ENCODE measurements at places on chromosomes 1 and 21.

DNA sequence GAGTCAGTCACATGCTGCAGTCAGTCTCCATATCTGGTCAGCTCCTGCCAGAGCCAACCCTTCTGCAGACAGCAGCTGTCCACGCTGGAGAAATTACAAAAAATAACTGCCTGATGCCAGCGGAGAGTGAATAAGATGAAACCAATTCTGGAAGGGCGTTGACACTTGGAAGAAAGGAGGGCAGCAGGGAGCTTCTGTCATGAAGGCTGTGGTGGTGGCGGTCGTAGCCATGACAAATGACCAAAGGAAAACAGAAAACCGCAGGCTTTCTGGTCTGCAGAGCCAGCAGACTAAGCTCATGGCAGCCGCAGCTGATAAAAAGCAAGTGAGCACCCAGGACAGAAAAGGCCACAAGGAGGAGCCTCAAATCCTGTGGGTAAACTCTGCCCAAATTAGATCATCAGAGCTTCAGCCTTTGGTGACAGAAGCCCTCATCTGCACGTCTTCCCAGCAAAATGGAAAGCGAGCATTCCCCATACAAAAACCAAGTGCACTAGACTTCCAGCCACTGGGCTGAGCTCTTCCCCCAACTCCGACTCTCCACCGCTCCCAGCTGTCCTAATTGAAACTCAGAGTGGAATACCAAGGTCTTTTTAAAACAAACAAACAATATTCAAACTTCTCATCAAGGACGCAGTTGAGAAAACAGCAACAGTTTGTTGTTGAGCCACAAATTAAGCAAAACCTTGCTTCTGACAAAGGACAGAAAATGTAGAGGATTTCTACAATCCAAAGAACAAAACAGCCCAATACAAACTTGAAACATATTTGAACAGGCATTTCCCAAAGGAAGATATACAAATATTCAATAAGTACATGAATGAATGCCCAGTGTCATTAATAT is 28.7 kb downstream of the RSPH1 start:
- peak; percentile 25 for DNase-seq

DNA sequence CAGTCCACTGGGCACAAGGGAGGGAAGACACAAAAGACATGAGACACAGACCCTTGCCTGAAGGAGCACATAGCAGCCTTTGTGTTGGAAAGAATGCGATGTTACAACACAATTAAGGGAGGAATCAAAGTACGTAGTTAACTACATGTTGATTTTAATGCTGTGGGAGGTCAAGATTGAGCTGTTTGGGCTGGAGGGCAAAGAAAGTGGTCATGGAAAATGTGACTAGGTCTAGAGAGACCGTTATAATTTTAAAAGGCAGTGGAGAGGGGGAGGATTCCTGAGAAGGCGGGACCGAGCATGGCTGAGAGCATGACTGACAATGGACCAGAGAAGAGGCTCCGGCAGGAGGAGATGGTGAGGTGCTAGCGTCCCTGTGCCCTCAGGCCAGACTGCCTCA is 111.8 kb upstream of the ATP1A1 start:
- DNase-seq, result no peak

DNA sequence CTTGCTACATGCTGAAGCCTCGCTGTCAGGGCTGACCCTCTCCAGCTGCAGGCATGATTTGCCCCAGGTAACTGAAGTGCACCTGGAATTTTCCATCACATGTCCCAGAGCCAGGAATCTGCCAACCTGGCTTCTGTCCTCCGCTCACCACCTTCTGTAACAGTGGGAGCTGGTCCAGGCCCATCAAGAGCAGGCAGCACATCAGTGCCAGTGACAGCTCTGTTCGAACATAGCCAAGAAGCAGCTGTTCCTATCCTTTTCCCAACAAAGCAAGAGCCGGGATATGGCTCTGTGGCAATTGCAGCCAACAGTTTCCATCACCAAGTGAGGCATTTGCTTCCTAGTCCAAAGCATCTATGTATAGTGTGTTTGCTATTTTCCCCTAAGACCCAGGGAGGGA is 42.2 kb upstream of the KANK4 start:
- no peak for DNase-seq

GRCh38 chr1:4407851-4408250 is 246.6 kb upstream of the AJAP1 start:
- no peak for DNase-seq

DNA sequence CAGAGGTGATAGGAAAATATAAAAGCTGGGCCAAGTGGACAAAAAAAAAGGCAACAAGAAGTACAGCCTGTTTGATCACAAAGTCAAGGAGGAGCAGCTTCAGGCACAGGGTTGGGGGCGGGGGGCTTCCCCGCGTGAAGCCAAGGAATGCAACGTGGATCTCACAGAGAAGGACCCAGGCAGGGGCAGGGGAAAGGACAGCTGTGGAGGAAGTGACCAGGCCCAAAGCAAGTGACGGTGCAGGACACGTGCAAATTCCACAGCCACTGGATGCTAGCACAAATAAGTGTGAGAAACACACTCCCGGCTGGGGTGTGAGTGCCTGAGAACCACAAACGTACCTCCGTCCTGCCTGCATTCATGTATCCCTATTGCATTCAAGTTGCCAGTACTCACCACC is 77.7 kb upstream of the DSCAM start:
- DNase-seq, result no peak

GRCh38 chr1:150549496-150550221 is 451 bp downstream of the ADAMTSL4 start:
- DNase-seq, result no peak

GRCh38 chr1:82978461-82979324 is 1020.2 kb downstream of the TTLL7 start:
- DNase-seq, result no peak

DNA sequence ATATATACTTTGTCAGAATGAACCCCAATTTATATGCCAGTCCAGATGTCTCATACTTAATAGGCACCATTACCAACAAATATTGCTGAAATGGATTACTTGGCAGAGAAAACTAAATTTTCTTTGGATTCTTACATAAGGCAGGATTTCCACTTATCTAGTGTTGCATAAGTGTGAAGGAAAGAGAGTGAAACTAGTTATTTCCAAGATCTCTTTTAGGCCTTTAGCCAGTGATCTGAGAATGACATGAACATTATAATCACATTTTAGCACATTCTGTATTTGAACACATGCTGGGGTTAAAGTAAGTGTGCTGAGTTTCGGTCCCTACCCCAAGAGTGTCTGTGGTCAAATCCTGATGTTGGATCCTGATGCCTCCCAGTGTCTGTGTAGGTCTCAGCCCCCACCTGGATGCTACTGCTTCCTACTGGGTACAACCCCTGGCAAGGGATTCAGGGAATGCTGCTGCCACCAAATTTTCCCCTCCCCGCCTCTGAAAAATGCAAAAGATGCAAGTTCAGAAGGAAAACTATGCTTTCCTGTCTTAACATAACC is 11.2 kb downstream of the DDAH1 start:
- no peak for DNase-seq

- DNase-seq, result no peak
Observed at GRCh38 chr1:162944974-162945674, 84.1 kb upstream of the CCDC190 start.

DNA sequence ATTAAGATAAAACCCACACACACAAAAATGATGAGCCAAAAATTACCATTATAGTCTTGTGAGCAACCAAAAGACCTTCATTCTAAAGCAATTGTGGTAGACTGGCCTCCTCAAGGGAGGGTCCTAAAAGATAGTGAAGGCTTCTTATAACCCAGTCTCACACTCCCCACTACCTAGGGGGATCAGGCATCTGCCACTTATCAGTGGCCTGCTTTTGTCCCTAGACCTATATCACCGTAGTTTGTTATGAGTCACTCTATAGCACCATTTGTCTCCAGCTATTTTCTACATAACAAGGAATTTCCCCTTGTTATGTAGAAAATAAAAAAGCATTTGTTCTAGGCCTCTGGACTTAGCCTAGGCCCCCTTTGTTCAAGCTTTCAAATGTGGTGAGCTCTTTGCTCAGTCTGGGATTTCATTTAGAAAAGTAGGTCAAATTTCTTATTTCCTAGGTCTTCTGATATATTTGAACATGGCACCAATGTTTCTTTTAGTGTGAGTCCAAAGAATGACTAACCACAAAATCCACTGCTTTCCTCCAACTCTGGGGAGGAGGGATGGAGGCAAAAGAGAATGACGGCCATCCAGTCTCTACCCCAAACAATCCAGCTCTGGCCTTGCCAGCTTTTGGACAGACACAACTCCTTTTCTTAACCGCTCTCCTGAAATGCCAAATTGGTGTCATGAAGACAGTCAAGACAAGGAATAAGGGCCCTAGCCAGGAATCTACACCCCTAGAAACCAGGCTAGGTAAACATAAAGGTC is 8.9 kb downstream of the ADAR start:
- no peak for DNase-seq

- DNase-seq, result no peak
Observed at GRCh38 chr1:193706766-193707165, 520.4 kb upstream of the B3GALT2 start.

DNA sequence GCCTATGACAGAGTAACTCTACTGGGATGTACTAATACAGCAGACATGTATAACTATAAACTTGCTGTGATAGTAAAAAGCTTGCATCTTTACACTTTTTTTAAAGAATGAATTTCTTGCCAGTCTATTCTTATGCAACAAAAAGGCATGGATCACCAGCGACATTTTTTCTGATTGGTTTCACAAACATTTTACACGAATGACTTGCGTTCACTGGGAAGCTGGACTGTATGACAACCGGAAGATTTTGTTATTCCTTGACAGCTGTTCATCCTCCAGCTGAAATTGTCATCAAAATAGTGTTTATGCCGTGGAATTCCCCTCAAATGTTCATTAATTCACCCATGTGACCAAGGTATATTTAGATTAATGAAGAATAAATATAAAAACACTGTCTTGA is 131.0 kb downstream of the XPR1 start:
- no peak for DNase-seq

DNA sequence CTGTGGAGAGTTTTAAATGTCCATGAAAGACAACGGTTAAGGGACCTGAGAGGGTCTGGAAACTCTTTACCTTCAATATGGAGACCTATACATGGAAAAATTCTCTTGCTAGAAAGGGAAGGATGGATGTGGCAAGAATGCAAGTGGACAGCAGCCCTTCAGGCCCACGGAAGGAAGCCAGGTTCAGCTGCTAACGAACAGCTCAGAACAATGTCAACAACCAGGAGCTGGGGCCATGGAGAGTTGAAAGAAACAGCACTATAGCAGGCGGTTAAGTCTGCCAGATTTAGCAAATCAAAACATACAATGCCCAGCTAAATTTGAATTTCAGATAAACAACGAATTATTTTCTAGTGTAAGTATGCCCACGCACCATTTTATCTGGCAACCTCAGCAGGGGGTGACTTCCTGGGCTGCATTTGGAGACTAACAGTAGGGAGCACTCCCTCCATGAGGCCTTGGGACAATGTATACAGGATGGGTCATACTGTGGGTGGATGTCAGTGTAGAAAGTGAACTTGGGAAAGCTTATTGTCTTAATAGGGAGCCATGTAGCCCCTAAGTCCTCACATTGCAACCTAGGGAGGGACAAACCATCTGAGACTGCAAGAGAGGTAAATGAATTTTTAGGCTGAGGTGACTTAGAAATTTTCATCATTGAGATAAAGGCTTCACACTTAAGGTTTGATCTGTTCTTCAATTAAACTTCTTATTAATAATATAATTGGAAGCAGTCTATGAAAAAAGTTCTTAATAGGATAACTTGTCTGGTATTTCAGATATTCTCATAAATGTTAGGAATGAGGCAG is 7.8 kb upstream of the H3-3A start:
- no peak for DNase-seq

- DNase-seq, result no peak
Observed at GRCh38 chr1:184497959-184498723, 111.3 kb downstream of the C1orf21 start.

GRCh38 chr1:184743062-184743756 is 11.4 kb downstream of the EDEM3 start:
- DNase-seq, result peak; percentile 78

GRCh38 chr1:78919150-78919549 is 87.4 kb downstream of the ADGRL4 start:
- DNase-seq, result no peak

- no peak for DNase-seq
Observed at GRCh38 chr21:38987633-38988508, 182.1 kb downstream of the ETS2 start.

GRCh38 chr1:118143831-118144230 is 41.2 kb downstream of the SPAG17 start:
- DNase-seq, result no peak

DNA sequence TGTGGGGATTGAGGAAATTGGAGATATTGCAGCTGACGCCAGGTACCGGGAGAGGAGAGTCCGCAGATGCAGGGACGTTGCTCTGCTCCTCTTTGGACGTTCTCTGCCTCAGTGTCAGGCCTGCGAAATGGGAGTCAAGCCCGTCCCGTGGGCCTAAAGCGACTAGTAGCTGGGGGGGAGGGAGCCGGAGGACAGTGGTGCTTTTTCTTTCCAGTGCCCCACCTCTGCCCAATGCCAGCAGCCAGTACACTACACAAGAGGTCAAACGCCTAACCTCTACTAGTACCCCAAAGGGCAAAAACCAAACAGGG is 413.6 kb upstream of the ESRRG start:
- no peak for DNase-seq

DNA sequence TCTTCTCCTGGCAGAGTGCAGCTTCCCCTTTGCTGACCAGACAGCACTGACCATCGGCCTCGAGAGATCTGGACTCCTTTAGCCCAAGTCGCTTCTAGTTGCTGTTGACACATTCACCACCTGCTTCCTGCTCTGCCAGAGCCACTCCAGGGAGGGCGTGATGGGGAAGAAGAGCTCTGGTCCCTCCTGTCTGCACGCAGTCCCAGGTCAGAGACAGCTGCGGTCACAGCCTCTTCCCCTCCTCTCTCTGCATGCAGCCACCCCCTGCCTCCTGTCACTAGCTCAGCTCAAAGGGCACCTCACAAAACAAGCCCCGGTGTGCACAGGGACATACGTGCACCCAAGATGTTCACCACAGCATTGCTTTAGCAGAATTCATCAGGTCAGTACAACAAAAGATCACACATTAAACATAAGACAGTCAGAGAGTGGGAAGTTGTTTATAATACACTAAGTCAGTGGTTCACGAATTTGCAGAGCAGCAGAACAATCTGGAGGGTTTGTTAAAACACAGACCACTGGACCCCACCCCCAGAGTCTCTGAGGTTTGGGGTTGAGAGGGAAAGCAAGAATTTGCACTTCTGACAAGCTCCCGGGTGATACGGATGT is 132.9 kb downstream of the SYF2 start:
- peak; percentile 32 for DNase-seq

GRCh38 chr1:82464362-82465001 is 663.7 kb downstream of the ADGRL2 start:
- DNase-seq, result no peak

GRCh38 chr1:147723691-147724323 is 36.6 kb downstream of the GJA5 start:
- DNase-seq, result peak; percentile 26

- DNase-seq, result no peak
Observed at GRCh38 chr1:16189921-16190621, 22.4 kb downstream of the ARHGEF19 start.

GRCh38 chr1:203144661-203145060 is 17.1 kb downstream of the ADORA1 start:
- no peak for DNase-seq

- no peak for DNase-seq
Observed at GRCh38 chr1:175409938-175410337, 217.4 kb upstream of the KIAA0040 start.

- no peak for DNase-seq
Observed at GRCh38 chr1:171247501-171247900, 793 bp upstream of the FMO1 start.

Data from CD4-positive, alpha-beta T cell treated with Interleukin-4 for 1 hour (primary cell).